ENCODE measurements at places on chromosomes 1 and 21.

- no peak for DNase-seq
Measured at GRCh38 chr21:42785666-42786427, 93.5 kb downstream of the WDR4 start.

DNA sequence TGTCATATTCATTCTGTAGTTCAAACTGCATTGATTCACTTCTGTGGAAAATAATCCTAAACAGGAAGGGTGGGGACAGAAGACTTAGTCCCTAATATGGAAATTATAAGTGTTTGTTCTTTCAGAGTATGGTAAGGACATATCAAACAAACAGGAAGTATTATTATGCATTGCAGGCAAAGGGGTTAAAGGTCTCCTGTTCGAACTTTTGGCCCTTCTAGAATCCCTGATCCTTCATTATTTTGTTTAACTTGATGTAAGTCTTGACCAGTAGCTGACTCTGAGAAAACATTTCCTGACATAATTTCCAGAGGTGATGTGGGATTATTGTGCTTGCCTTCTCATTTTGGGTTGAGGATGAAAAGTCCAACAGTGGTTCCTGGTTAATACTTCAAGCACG lies 215.4 kb upstream of the ADGRL2 start:
- DNase-seq: peak; percentile 10

- DNase-seq: no peak
Measured at GRCh38 chr1:117511273-117511672, 94.6 kb upstream of the TENT5C start.

- no peak for DNase-seq
Measured at GRCh38 chr1:40676501-40676900, 11.0 kb upstream of the RIMS3 start.

GRCh38 chr1:195740862-195741261 lies 867.4 kb downstream of the KCNT2 start:
- no peak for DNase-seq

GRCh38 chr1:246726255-246726679 lies 2.1 kb downstream of the SCCPDH start:
- peak; percentile 14 for DNase-seq

- peak; percentile 71 for DNase-seq
Measured at GRCh38 chr1:197065559-197065958, 1.5 kb downstream of the F13B start.
